ENCODE measurements at places on chromosomes 3 and 15.

- DNase-seq, result no peak
Observed at GRCh38 chr15:101635944-101636727, 16.0 kb downstream of the TM2D3 start.

- no peak for DNase-seq
Observed at GRCh38 chr3:151178208-151178845, 24.7 kb downstream of the GPR171 start.

DNA sequence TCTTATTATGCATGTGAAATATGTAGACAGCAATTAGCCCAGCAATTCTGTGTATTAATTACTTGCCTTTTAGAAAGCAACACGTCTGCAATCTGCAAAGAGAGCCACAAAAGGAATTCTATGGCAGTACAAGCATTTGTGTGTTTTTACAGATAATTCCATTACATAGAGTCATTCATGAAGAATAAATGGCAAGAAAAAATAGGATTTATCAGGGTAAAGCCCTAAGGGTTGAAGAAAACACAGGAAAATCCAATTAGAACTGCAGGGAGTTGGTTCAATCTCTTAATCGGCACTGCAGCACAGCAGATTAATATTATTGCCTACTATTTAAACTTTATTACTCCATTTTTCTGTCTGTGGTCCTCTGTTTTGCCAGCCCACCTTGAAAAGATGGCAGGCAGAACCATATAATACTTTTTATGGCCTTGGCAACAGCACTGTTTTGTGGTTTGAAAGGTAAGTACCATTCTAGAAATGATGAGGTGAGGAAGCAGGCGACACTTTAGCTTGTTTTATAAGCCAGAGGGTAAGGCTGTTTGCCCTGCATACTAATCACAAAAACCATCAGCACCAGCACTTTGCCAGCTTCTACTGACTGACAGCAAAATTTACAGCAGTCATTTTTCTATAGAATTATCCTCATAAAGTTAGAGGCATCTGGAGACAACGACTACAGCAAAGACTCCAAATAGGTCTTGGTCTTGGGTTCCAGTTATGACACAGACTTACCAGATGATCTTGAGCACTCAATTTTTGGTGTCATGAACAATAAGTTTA is 638.2 kb upstream of the NAALADL2 start:
- no peak for DNase-seq

DNA sequence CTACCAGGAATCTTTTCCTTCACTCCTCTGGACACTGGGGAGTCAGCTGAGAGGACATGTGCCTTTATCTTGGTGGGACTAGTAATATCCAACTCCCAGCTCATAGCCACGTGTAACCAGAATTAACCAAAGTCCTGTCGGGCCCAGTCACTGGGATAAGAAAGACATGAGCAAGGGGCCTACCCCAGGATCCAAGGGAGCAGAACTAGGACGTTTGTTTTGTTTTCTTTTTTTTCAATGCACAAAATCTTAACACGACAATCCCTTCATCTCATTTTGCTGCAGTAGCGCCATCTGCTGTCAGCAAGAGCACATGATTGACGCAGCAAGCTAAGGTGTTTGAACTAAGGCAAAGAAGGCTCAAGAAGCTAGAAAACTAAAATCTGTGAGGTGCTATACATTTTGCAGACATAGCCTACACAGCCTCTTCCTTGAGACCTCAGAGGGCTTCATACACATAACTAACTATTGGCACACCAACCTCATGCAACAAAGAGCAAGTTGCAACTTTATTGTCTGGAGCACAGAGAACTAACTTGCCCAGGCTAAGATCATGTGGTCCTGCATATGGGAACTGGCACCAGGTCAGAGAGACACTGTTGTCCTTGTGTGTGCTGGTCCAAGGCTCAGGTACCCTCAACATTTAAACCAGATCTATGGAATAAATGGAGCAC is 43.6 kb downstream of the RLBP1 start:
- DNase-seq, result peak; percentile 51

GRCh38 chr15:60762638-60763037 is 283.7 kb upstream of the ICE2 start:
- DNase-seq, result no peak
